Effector CD8-positive, alpha-beta T cell (primary cell): ENCODE measurements at places on chromosomes 1 and 21.

- DNase-seq = no peak
Observed at GRCh38 chr1:224882264-224882663, 47.2 kb upstream of the DNAH14 start.

DNA sequence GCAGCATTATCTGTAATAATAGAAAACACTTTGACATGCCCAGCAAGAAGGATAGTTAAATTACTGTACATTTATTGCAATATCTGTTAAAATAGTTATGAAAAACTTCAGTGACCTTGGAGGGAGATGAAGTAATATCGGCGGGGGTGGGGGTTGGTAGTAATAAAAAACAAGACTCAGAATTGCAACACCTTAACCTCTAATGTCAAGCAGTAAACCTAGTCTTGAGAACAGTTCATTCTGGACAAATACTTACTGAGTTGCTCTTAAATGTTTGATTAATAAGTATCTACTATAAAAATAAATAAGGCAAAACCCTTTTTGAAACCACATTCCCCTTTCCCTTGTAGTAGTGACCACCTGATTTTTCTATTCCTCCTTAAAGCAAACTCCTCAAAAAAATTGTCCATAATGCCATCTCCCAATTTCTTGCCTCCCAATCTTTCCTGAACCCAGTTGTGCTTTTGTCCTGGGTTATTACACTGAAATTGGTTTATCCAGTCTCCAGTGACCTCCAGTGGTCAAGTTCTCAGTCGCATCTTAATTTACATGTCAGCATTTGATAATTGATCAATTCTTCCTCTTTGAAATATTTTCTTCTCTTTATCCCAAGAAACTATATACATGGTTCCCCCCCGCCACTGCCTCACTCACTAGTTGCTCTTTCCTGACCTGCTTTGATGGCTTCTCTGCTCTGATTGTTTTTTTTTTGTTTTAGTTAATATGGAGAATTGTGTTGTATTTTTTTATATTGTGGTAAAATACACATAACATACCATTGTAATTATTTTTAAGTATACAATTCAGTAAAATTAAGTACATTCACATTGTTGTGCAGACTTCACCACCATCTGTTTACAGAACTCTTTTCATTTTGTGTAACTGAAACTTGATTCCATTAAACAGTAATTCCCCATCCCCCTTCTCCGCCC, 36.8 kb downstream of the RAP1A start:
- no peak for DNase-seq

- DNase-seq = no peak
Observed at GRCh38 chr1:209791920-209792319, 7.6 kb upstream of the C1orf74 start.

GRCh38 chr1:53463961-53464899, 5.0 kb downstream of the DMRTB1 start:
- no peak for DNase-seq

DNA sequence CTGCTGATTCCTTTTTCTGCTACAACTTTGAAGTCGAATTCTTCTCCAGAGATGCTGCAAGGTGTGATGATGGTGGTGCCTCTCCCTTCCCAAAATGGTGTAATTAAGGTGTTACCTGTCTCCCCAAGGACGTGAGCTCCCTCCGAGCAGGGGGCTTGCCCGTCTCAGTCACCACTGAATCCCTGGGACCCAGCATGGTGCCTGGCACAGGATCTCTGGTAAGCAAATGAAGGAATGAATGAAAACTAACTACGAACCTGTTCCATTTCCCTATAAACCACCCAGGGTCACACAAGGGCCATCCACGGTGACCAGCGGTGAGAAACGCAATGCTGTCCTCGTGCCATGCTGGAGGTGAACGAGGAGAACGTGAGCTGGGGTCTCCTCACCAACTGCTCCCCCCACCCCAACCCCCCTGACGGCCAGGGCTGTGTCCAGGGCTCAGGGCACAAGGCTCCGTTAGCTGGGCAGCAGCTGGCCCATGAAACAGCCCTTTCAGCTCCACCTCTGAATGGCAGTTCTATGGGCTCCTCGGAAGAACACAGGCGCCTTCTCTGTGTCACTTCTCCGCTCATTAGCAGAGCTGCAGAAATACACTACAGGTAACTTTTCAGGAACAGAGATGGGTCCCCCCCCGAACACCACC, 2.2 kb upstream of the MATN1 start:
- no peak for DNase-seq

- DNase-seq = no peak
Observed at GRCh38 chr1:95203908-95204437, 30.0 kb upstream of the RWDD3 start.

DNA sequence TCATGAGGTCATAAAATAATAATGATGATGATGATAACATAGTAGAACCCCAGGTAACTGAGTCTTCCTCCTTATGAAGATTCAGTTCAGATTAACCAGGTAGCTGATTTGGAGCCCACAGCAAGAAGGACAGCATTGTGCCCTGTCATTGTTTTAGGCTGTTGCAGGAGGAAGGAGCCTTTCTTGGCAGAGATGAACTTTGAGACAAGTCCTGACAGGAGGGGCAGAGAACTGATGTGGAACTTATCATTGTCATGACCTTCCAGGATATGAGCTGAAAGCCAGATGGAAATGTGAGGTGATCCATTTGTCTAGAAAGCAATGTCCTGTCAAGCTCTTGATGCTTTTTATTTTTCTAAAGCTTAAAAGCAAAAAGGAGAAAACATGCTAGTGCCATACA, 132.6 kb upstream of the COA6 start:
- no peak for DNase-seq

- no peak for DNase-seq
Observed at GRCh38 chr1:60296794-60297193, 223.2 kb upstream of the C1orf87 start.

GRCh38 chr1:11967028-11967547, 13.2 kb upstream of the MFN2 start:
- DNase-seq = no peak

- DNase-seq = no peak
Observed at GRCh38 chr21:16912075-16912474, 600.8 kb upstream of the CXADR start.

DNA sequence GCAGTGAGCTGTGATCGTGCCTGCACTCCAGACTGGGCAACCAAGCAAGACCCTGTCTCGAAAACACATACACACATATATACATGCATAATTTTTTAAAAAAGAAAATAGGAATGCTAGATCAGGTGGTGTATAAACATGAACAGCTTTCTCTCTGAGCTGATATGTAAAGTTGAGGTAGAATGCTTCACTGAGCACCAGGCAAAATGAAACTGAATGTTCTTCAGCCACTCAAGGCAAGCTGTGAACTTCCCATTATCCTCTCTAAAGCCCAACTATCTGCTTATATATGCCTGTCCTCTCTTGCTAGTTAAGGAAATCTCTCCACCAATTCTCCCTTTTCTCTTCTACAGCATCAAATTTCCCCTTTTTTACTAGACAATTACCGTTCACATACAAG, 93.0 kb downstream of the NUF2 start:
- DNase-seq = no peak

- no peak for DNase-seq
Observed at GRCh38 chr1:212669600-212669999, 30.0 kb downstream of the BATF3 start.

- DNase-seq = no peak
Observed at GRCh38 chr1:2636733-2637132, 3.9 kb upstream of the MMEL1 start.

DNA sequence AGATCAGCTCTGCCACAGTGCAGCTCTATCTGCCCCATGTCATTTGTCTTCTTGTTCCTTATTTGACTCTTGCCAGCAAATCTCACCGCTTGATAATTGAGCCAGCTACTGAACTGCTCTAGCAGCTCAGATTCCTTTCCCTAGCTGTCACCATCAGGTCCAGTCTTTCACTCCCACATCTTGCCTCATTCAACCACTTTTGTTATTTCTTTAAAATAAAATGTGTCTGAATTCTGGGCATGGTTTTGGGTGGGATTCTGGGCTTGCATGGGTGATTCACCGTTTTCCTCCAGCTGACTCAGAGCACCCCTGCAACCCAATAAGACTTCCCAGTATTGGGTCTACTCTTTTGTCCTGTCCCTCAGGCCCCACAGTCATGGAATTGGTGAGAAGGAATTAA, 215.7 kb downstream of the DSCAM start:
- DNase-seq = no peak

GRCh38 chr1:109657970-109658369, 2.1 kb downstream of the GSTM4 start:
- no peak for DNase-seq

- no peak for DNase-seq
Observed at GRCh38 chr21:19864476-19864875, 1133.7 kb upstream of the NCAM2 start.

DNA sequence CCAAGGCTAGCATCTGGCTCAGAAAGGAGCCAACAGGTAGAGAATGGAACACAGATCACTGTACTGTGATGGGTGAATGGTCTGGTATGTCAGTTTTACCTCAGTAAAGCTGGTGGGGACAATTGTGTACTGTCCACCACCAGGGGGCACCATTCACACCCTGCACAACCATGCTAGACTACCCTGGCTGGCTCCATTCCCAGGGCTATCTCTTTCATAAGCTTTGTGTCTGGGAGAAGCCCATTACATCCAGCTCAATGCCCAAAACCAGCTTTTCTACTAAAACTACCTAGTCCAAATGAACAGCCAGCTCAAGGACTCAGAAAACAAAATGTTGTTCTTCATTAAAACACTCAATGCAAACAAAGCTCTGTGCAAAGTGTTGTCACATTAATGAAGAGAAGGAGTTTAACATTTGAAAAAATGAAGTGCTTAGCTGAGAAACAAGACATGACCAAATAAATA, 62.0 kb upstream of the RASAL2 start:
- DNase-seq = no peak

- no peak for DNase-seq
Observed at GRCh38 chr1:114618606-114619005, 37.2 kb upstream of the BCAS2 start.

DNA sequence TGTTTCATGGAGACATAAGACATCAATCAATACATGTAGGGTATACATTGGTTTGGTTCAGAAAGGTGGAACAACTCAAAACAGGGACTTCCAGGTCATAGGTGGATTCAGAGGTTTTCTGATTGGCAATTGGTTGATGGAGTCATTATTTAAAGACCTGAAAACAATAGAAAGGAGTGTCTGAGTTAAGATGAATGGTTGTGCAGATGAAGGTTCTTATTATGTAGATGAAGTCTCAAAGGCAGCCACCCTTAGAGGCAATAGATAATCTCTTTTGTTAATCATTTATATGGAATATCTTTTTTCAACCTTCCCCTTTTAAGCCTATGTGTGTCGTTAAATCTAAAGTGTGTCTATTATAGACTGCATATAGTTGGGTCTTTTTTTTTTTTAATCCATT, 67.8 kb upstream of the LYPLAL1 start:
- no peak for DNase-seq

DNA sequence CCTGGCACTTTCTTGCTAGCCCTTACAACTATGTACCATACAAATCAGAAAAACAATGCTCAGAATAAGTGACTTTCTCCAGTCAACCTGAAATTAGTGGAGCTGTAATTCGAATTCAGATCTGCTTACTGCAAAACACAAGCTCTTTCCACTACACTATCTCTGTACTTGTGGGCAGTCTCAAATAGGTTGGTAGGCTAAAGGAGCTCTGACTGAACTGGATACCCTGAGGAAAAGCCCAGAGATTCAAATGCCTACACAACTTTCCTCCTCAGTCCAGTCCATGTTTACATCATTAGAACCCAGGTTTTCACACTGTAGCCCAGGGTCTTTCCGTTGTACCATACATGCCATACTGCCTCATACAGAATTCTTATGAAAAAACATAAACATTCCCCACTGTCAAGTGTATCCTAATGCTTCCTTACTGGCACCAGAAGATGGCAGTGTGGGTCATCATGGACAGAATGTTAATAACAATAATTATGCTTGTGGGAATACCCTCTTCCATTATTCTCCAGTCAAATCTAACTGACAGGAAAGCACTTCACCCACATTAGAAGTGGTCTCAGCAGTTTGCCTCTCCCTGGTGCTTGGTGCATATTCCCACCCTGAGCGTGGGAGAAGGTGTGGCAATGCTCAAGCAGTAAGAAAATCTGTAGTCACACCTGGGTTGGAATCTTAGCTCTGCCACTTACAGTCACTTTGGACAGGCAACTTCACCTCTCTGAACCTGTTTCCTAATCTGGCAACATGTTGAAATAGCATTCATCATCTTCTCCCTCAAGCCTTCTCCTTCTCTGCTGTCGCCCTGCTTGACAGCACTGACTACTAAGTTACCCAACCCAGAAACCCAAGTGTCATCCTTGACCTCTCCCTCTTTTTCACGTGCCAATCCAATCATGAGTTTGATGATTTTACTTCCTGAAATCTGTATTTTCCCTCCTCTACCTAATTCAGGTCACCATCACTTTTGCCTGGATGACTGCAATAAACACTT, 14.4 kb upstream of the ZFYVE9 start:
- DNase-seq = no peak

- no peak for DNase-seq
Observed at GRCh38 chr21:34126269-34126668, 52.9 kb downstream of the MRPS6 start.

GRCh38 chr1:12177156-12177998, 10.6 kb downstream of the TNFRSF1B start:
- no peak for DNase-seq

DNA sequence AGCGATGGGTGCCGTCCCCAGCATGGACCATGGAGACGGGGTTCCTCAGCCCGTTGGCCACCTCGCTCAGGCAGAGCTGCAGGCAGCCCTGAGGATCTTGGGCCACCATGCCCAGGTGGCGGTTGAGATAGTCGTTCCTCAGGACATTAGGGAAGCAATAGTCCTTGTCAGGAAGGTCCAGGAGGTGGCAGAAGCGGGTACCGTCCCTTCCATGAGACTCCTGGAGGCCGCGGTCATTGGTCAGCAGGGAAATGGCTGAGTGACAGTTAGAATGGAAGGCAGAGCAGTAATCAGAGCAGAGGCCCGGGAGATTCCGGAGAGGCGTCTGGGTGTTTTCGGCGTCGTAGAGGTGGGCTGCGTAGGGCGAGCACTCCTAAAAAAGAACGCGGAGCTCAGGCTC, 4.1 kb downstream of the HHIPL2 start:
- no peak for DNase-seq

DNA sequence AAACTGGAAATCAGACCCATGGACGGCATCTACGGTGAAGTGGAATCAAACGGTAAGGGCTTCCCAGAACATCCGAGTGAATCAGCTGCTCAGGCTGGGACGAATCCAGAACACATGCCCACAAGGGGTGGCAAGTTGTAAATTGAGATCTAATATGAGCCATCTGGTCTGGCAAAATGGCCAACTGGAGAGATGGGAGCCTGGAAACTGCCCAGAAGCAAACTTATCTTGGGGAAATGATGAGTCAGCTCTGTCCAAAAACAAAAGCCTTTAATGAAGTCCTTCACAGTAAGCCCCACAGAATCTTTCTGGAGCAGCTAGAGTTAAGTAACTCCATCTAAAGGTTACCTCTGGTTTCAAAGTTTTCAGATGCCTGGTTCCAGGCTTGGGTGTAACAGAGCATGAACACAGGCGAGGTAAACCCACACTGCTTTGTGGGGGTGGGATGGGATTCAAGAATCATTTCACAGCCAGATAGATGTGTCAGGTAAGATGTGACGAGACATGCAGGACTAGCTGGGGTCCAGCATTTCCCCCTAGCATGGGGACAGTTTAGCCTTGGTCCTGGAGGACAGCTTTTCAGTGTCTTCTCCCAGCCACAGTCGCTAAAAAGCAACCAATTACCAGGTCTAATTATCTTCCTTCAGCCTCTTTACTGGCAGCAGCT, 10.5 kb upstream of the SRP9 start:
- no peak for DNase-seq
